ENCODE measurements at places on chromosomes 3 and 15. TPM values are rescaled to one million over a fixed set of nuclear protein-coding genes. Genes with fewer than 3 reads are reported as not detected.

- DNase-seq, result no peak
Measured at GRCh38 chr3:169171739-169172138, 491.8 kb downstream of the MECOM start.

- no peak for DNase-seq
Measured at GRCh38 chr3:12974819-12975218, 98.4 kb downstream of the IQSEC1 start.

GRCh38 chr3:42532229-42532628 is 29.8 kb downstream of the VIPR1 start:
- DNase-seq, result no peak

- DNase-seq, result no peak
Measured at GRCh38 chr3:80355144-80355543, 587.3 kb upstream of the ROBO1 start.

SEMA3G gene
- not detected for polyA plus RNA-seq

GATA2 gene
- polyA plus RNA-seq, result not detected

MNS1 gene
- polyA plus RNA-seq, result not detected

- no peak for DNase-seq
Measured at GRCh38 chr15:36579792-36580431, 486 bp downstream of the CDIN1 start.

ZNF662 gene
- 0.07 TPM for polyA plus RNA-seq

FAM227B gene
- 18.4 TPM for polyA plus RNA-seq

CYP1A1 gene
- not detected for polyA plus RNA-seq

TEX55 gene
- polyA plus RNA-seq, result not detected

DNA sequence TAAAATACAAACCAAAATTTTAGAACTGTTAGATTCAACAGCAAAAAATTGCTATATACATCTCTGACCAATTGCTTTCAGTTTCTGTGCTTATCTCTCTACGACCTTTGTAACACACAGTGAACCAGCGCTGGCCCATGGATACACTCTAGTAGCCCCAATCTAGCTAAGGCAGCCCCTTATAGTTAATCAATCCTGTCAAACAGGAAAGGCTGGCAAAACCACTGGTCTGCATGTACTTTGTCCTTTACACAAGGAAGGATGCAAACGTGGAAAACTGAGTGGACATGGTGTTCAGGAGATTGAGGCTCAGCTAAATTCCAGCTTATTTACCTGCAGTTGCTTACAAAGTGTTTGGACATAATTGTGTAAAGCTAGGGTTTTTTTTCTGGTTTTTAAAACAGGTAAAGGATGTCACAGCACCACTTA is 25.9 kb downstream of the ADGRG7 start:
- DNase-seq, result no peak

DNA sequence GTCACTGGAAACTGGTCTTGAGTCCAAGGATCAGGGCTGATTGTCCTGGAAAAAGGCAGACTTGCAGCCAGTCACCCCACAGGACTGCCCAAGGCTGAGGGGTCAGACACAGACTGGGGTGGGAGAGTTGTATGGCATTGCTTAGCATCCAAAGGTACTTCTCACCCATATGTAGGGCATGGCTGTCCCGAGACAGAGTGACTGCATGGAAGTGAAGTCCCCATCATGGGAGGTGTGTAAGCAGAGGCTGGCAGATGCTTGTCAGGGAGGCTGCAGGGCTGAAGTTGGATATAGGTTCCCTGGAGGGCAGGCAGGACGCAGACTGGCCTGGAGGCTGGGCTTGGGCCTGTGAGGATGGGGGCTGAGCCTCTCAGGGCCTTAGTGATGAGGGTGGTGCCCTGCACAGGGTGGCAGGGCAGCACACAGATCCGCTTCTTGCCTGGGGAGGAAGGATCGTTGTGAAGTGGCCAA is 31.1 kb downstream of the PSTPIP1 start:
- DNase-seq, result no peak

CHAC1 gene
- 0.24 TPM for polyA plus RNA-seq

GRCh38 chr3:117603097-117603496 is 893.5 kb downstream of the TUSC7 start:
- DNase-seq, result no peak

- DNase-seq, result no peak
Measured at GRCh38 chr15:44034334-44034733, 160.7 kb downstream of the FRMD5 start.

PLCH1 gene
- 0.02 TPM for polyA plus RNA-seq

- DNase-seq, result peak; percentile 75
Measured at GRCh38 chr3:189144645-189145044, 27.1 kb upstream of the TPRG1 start.

DNA sequence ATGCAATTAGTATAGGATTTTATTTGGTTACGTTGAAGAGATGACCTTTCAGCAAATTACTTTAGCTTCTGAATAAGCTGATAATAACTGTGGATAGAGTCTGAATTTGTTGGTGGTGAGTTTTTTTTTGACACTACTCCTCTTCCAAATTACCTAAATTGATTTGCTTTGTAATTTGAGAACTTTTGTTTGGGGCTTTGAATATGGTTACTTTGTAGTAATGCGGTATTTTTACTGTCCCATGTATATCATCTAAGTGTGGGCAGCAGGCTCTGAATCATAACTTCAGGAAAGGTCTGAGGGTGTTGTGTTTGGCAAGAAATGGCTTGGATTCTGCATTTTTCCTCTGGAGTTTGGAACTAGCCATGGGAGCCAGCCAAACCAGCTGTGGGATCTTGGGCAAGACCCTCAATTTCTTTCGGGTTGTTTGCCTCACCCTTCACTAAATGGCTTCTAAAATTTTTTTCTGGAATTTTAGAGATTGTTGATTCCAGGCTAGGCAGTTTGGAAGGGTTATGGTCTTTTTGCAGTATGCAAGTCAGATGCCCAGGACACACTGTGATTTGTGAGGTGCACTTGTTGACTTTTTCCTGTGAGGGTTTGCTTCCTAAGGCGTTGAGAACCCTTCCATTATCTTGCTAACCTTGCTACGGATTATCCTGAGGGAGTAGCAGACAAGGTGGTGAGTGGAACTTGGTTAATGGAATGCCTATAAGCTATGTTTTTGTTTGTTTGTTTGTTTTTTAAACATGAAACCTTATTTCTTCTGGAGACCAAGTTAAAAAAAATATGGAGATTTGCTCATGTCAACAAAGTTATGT is 10.4 kb downstream of the PTPRG start:
- DNase-seq, result no peak

DNA sequence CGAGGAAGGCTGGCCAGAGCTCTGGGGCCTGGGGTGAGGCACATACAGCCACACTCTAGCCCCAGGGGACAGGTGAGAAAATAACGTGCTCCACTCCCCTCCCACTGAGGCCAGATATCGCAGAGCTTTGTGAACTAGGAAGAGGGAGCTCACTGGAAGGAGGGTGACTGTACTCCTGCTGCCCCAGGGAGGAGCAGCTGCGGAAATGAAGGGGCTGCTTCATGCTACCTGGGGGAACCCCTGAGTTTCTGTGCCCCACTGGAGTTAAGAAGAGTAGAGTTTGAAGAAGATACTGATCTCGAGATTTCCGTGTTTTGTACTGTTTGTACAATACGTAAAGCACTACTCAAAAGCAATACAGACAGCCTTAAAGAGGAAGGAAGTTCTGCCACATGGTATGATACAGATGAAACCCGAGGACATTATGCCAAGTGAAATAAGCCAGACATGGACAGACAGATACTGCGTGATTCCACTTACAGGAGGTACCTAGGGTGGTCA is 44.6 kb downstream of the CMTM6 start:
- peak; percentile 92 for DNase-seq

DNA sequence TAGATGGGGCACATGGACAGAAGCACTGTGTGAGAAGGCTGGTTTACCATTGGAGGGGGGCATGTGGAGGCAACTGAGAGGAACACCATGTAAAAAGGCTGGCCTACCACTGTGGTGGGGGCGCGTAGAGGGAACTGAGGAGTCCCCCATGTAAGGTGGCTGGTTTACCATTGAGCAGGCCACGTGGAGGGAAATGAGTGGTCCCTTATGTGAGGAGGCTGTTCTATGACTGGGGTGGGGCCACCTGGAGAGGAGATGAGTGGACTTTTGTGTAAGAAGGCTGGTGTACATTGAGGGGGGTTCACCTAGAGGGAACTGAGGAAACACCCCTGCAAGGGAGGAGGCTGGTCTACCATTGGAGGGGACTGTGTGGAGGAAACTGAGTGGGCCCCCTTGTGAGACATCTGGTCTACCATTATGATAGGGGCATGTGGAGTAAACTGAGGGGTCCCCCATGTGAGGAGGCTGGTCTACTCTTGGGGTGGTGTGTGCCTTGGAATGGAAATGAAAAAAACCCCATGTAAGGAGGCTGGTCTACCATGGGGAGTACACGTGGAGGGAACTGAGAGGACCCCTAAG is 156.9 kb downstream of the FBLN2 start:
- no peak for DNase-seq

GRCh38 chr3:43629257-43629656 is 7.4 kb upstream of the ANO10 start:
- no peak for DNase-seq

- no peak for DNase-seq
Measured at GRCh38 chr15:74517096-74517495, 23.9 kb upstream of the ARID3B start.

RRP9 gene
- polyA plus RNA-seq, result 19.3 TPM

GRCh38 chr3:100710261-100710968 is 1.1 kb downstream of the TFG start:
- peak; percentile 45 for DNase-seq

DNA sequence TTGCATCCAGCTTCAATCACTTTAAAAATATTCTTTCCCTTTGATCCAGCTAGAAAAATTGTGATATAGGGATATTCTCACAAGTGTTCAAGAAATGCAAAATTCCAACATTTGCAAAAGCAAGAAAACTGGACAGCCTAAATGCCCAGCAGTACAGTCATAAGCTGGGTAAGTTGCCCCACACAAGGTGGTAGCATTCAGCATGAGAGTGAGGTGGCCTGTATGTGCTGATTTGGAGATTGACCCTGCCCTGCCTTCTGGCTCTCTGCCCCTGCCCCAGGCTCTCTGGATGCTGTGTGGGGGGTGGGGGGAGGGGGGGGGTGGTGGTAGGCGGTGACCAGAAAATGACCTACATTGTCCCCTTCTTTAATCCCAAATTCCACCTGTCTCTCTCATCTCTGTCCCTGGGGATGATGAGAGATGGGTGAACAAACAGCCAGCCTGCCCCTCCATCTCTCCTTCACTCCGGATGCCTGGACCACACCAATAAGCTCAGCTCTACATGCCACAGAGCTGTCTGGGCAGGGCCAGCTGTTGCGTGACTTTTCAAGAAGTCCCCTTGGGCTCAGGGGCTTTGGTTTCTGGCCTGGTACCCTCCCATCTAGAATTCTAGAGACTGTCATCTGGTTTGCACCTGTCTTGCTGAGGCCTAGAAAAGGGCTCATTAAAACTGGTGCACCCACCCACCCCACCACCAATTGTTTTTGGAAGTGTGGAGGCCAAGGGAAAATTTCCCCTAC is 42.2 kb downstream of the SLC28A1 start:
- DNase-seq, result no peak

- DNase-seq, result no peak
Measured at GRCh38 chr15:93261845-93262244, 172.8 kb upstream of the RGMA start.

SH2D7 gene
- polyA plus RNA-seq, result not detected

GRCh38 chr3:172040981-172041963 is 1.9 kb downstream of the FNDC3B start:
- no peak for DNase-seq

BHLHE40 gene
- polyA plus RNA-seq, result 33.0 TPM

DAPK2 gene
- polyA plus RNA-seq, result 0.93 TPM

GRCh38 chr15:34019369-34019990 is 19.5 kb downstream of the AVEN start:
- DNase-seq, result no peak

- no peak for DNase-seq
Measured at GRCh38 chr3:158713094-158713499, 19.2 kb downstream of the RARRES1 start.

QRICH1 gene
- polyA plus RNA-seq, result 18.6 TPM

- DNase-seq, result no peak
Measured at GRCh38 chr3:17967111-17967510, 224.7 kb upstream of the TBC1D5 start.

GRCh38 chr3:11185564-11186317 is 31.4 kb downstream of the HRH1 start:
- no peak for DNase-seq

GRCh38 chr3:86865506-86865905 is 125.4 kb downstream of the VGLL3 start:
- no peak for DNase-seq

- no peak for DNase-seq
Measured at GRCh38 chr15:99115300-99116215, 10.7 kb downstream of the SYNM start.

DNA sequence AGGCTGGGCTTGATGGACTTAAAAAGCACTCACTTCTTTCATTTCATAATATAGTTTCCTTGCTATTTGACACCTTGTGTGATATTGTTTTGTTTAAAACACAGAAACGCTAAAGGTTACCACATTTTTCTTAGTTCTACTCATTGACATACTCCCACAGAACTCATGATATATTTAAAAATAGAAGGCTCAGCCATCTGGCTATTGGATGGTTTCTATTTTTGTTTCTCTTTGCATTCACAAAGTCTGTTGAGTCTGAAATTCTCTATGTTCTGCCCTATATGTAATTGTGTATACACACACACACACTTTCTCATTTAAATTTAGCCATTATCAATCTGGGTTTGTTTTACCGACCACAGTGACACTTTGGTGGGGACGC is 128.2 kb downstream of the SOX2 start:
- no peak for DNase-seq

DNA sequence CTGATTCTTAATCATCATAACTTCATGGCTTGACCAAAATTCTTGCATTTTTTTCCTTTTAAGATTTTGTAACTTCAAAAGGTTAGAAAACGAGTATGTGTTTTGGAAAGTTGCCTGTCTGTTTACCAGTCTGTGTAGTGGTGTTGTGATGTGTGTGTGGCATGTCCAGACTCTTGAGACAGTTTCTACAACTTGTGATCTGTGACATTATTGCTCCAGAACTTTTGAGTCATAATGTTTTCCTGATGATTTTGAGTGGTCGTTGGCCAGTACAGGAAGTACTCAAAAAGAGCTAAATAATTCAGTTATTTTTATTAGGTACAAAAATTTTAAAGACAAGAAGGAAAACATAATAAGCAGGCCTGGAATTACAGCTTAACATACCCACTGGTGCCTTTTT is 229.0 kb upstream of the C2CD4B start:
- DNase-seq, result no peak

CDHR4 gene
- polyA plus RNA-seq, result not detected

- DNase-seq, result no peak
Measured at GRCh38 chr15:38551720-38552648, 12.6 kb downstream of the RASGRP1 start.

- DNase-seq, result no peak
Measured at GRCh38 chr3:164155400-164155799, 922.9 kb downstream of the SI start.

CASR gene
- 0.47 TPM for polyA plus RNA-seq

Data from CD4-positive, alpha-beta memory T cell (primary cell).